ENCODE measurements at places on chromosomes 7 and 10.
A peak's percentile ranks its signal among the peaks of the same experiment; 100 is the strongest.

- no peak for DNase-seq
Measured at GRCh38 chr7:127383123-127383835, 9.2 kb downstream of the ZNF800 start.

- no peak for DNase-seq
Measured at GRCh38 chr7:27802999-27803398, 63.0 kb downstream of the TAX1BP1 start.

DNA sequence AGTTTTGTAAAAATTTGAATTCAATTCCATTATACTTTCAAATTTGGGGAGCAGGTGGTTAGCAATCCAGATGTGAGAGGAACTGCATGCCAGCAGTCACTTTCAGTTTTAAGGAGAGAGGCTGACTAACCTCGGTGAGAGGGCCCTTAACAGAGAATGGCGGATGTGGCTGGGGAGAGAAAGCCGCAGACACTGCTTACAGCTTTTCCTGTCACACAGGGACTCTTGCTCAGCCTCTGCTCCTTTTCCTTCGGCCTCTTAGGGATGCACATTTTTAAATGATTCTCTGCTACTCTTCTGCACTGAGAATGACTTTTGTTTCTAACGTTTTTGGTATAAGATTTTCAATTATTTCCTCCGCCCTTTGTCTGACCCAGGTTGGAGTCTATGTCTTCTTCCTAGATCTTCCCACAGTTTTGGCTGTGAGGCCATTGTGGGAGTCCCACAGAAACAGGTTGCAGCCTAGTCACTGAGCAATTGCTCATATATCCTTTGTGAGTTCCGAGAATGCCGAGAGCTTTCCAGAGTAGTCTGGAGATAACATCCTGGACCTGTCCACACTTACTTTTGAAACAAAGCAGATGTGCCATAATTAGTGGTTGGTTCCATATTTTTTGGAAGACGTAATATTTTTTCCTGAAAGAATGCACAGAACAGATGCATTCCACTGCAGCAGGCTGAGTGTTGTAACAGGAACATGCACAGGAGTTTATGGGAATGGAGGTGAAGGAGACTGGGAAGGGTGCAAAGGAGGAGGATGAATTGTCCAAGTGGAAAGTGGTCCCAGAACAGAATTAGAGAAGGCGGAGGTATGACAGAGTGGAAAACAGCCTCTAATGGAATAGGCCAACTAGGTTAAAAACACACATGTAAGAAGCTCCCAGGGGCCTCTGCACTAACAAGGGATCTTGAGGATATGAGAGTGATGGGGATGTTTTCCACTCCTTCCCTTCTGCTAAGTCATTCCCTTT is 168.0 kb upstream of the ZNF32 start:
- DNase-seq = peak; percentile 81

- peak; percentile 81 for DNase-seq
Measured at GRCh38 chr10:11403116-11403515, 208.3 kb downstream of the USP6NL start.

DNA sequence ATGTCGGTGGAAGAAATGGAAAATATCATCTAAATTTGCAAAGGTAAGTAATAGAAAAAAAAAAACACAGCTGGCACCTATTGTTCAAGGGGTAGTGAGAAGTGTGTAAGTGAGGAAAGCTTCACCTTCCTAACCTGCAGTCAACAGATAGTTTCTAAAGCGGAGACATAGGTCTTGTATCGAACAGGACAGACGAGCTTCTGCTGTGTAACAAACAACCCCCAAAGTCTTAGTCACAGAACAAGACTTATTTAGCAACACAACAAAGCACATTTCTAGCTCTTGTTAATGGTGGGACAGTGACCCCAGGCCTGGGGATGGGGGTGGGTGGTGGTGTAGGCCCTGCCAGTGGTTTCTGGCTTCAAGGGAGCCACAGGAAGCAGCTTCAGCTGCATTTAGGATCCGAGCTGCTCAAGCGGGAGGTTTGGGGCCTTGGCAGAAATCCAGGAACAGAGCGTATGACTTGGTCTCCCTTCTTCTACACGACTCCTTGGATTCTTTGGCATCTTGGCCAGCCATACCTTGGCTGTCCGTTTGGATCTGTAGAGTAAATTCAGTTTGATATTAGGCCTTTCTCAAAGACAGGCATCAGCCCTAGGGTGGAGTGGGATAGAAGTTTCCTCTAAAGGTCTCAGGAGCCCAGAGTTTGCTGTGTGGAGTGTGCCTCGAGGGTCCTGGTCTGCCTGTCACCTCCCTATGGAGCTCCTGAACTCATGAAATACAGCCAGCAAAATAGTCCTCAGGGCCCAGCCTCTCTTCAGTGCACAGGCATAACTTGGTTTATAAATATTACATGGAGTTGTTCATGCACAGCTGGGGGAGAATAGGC is 56.9 kb upstream of the SHH start:
- no peak for DNase-seq

DNA sequence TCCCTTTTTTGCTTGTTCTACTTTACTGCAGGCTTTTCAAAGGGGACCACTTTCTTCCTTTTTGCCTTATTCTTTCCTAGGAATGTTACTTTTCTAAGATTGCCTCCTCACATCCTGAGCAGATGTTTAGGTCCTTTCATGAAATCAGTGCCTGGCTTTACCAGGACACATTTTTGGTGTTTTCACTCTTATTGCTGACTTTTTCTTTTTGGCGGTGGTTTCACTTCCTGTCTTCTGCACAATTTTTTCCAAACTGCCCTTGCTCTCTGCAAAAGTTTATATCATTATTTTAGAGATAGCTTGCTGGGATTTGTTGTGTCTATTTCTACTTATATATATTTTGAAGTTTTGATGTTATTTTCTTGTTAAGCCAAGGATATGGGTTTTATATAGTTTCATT is 332.2 kb upstream of the MTPN start:
- DNase-seq = no peak

GRCh38 chr10:80966326-80966986 is 428.8 kb downstream of the SH2D4B start:
- no peak for DNase-seq

DNA sequence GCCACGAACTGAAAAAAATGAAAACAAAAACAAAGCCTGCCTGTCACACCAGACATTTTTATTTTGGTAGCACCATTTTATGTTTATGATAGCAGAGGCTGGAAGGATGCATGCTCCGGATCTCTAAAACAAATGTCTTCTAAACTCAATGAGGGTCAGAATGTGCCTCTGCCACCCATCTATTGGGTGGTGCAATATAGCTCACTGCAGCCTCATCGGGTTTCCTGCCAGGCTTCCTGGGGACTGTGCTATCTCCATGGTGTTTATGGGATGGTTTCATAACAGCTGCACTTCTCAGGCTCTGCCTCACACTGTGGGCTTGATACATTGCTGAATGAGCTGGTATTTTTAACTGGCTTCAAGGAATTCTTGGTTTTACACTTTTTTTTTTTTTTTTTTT is 94.4 kb downstream of the ITIH5 start:
- no peak for DNase-seq

DNA sequence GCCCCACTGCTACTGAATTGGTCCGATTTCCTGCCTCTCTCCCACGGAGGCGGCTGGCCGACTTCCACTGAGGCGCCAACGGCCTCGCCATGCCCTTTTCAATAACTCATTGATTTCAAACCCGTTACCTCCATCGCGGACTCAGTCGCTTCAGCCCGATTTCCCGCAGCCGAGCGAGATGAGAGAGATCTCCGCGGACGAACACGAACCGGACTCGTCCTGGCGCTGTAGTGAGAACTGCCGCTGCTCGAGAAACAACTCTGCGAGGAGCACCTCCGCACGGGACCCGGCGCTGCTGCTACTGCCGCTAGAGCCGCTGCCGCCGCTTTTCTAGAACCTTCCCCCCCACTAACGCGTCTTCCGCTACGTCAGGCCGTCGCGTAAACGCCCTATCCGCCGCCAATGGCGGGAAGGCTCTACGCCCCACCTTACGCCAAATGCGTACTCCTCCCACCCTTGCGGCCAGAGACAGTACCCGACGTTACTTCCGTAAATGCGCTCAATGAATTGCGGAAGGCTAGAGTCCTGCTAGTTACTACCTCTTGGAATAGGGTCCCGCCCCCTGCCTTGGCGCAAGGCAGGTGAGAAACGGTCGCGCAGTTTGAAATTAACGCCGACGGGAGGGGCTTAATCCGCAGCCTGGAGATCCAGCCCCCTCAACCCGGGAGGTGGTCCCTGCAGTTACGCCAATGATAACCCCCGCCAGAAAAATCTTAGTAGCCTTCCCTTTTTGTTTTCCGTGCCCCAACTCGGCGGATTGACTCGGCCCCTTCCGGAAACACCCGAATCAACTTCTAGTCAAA is at the start of gene HNRNPA2B1:
Gene HNRNPA2B1, minus strand, starts transcription at position 303 of the 803 bp plus-strand sequence. Its CDS starts 169 bp downstream, at position 134.
- peak; percentile 99 for DNase-seq

DNA sequence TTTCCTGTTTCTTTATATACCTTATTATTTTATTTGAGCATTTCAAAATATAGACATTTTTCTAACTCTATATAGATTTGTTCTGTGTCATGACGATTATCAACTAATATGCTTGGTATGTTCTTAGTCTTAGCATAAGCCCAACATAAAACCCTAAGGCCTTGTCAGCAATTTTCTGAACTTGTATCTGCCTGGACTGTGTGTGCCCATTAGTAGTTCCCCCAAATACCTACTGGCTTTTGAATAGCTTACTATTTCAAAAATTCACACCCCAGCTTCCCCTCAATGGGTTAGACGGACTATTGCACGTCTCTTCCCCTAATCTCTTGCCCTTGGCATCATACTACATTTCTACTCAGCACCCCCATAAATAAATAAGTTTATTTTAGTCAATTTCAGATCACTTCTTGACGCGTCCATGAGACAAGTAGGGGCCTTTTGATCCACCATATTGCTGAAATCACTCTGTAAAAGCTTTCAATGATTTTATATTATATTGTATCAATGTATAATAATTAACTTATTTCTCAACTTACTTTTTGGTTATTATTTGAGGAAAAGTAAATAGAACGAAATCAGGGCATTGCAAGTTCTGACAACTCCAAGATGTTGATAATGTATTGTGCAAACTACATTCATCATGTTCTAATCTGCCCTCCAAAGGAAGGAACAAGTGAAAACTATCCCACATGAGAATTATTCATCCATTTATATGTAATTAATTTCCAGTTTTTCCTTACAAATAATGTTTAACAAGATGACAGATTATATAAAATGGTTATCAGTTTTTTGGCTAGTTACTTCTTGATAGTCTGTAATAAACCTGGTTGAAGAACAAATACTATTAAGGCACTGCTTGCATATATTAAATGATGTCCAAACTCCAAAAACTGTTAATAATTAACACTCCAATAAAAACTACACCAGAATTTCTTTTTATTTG is 1.1 kb upstream of the AKR1C3 start:
- no peak for DNase-seq

- no peak for DNase-seq
Measured at GRCh38 chr10:129530581-129530980, 63.5 kb downstream of the MGMT start.

DNA sequence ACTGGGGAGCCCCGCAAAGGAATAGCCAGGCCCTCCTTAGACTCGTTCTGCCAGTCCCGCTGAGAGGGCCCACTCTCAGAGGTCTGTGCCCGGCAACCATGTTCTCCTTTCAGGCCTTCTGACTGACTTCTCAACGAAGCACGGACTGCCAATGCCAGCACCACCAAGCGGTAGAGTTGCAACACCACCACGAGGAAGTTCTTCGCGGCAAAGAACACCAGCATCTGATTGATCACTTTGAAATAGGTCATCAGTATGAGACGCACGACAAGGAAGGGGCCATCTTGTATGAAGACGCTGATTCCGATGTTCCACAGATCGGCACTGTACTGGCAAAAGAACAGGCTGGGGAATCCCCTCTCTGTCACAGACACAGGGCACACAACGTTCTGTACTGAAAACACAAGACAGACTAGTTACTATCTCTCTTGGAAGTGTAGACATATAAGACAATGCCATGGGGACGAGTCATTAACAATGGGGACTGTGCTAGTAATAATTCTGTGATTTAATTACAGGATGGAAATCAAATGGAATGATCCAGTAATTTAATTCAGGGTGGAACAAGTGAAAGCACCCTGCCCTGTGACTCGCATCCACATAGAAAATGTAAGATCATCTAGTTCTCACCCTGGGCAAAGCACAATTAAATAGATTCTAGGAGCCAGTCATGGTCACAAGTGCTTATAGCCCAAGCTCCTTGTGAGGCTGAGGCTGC is 42.7 kb downstream of the TMEM26 start:
- no peak for DNase-seq

DNA sequence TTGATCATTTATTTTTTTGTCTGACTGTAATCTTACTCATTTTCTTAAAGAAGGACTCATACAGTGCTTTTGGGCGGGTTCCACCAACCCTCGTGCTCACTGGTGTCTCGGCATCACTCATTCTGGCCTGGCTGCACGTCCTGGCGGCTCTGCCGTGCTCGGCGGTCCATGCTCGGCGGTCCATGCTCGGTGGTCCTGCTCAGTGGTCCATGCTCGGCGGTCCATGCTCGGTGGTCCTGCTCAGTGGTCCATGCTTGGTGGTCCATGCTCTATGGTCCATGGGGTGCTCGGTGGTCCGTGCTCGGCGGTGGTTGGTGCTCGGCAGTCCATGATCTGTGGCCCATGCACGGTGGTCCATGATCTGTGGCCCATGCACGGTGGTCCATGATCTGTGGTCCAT is 72.5 kb downstream of the WDR37 start:
- no peak for DNase-seq

DNA sequence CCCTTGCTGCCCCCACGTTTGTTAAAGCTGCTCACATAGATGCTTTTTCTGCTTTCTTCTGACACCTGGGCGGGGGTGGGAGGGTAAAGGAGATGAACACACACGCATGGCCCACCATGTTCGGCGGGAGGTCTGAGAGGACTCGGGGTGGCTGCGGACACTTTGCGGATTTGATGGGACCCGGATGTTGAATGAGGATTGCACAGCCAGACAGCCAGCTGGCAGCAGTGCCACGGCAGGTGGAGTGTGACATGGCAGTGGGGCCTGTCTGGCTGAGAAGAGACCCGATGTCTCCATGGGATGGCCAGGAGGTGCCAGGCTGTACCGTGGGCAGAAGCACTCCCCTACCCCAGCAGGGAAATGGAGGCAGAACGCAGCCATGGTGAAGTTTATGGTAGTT is 31.2 kb downstream of the PPP2R2D start:
- DNase-seq = no peak

- no peak for DNase-seq
Measured at GRCh38 chr7:38481401-38481800, 149.8 kb downstream of the AMPH start.

GRCh38 chr10:7567911-7568620 is 98.7 kb downstream of the ITIH5 start:
- DNase-seq = no peak

- no peak for DNase-seq
Measured at GRCh38 chr10:17585016-17585415, 32.2 kb downstream of the HACD1 start.

- no peak for DNase-seq
Measured at GRCh38 chr7:155361947-155362346, 64.3 kb downstream of the INSIG1 start.

GRCh38 chr10:5805711-5806110 is 7.5 kb downstream of the GDI2 start:
- DNase-seq = no peak

- peak; percentile 44 for DNase-seq
Measured at GRCh38 chr10:80530251-80530650, 7.5 kb upstream of the SH2D4B start.

DNA sequence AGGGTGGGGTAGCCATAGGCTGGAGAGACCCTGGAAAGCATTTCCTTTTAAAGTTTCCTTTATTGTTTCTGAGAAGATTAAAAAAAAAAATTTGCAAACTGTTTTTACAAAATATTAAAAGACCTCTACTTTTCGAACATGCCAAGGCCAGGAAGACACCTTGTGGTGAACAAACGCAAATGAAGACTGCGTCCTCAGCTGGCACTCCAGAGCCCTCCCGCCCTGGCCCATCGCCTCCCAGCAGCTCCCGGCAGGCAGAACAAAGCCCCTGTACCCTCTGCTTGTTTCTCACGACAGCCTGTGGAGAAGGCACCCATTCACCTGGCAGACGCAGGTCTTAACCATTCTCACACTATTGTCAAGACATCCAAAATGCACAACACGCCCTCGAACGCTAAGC is 56.4 kb downstream of the ESYT2 start:
- no peak for DNase-seq

Measured in CD4-positive, alpha-beta T cell treated with Interleukin-4 for 4 hours (primary cell).